ENCODE measurements at places on chromosomes 13 and 19.

GRCh38 chr13:46662690-46663089 is 109.7 kb downstream of the LRCH1 start:
- DNase-seq = no peak

DNA sequence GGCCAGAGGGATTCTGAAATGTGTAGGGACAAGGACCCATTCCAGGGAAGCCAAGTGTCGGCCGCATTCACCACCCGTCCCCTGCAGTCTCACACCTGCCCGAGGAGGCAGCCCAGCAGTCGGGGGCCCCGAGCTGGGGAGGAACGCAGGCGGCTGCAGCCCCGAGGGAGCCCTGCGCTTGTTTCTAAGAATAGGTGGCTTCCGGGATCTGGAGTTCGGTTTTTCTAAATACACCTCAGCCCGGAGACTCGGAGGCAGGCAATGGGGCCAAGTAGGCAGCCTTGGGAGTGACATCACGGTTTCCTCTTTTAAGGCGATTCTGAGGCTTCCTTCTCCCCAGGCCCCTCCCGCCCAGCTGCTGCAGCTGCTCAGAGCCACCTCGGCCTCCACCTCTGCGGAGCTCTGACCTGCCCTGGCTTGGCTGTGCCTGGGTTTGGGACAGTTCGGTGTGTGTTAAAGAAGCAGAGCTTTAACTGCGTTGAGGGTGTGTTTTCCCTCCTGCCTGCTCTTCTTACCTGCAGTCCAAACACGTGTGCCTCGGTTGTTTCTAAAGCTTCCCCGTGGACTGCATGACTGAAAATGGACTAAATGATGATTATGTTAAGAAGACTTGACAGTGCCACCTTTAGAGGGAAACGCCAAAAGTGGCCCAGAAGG is 80.5 kb downstream of the COL4A2 start:
- DNase-seq = peak; percentile 79

GRCh38 chr19:53865918-53866864 is 1.5 kb upstream of the MYADM start:
- DNase-seq = peak; percentile 63

DNA sequence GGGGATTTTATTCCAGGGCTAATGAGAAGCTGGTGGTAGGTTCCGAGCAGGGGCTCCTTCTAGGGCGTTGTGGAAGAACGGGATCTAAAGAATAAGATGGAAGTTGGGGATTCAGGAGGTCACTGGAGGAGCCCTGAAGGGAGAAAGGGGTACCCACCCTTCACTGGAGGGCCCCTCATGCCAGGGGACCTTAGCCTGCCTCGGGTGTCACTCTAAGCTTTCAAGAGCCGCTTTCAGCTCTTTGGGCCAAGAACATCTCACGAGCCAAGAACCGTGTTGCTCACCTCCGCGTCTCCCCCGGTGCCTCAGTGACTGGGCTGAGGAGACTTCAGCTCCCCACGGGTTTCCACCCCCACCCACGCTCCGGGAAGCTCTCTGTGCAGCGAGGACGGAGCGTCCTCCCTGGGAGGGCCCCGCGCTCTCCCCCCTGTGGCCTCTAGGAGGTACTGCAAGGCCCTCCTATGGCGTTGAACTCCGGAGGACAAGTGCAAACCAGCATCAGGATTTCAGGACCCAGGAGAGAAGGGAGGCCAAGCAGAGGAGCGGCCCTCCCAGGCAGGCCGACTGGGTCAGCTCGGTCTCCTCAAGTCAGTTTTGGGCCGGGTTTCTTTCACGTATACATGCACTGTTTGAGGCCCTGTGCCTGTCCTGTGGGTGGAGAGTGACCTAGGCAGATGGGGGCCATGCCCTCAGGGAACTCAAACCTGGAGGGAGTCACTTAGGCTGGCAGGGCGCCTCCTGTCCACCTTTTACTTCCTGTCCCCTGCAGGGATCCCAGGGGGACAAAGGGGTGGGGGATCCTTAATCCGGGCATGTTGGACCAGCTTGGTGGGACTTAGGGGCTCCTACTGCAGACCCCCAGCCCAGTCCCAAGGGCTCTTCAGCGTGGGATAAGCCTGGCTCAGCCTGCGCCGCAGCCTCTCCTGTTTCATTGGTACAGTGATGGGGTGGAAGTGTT is 5.1 kb upstream of the KRTDAP start:
- DNase-seq = peak; percentile 92

DNA sequence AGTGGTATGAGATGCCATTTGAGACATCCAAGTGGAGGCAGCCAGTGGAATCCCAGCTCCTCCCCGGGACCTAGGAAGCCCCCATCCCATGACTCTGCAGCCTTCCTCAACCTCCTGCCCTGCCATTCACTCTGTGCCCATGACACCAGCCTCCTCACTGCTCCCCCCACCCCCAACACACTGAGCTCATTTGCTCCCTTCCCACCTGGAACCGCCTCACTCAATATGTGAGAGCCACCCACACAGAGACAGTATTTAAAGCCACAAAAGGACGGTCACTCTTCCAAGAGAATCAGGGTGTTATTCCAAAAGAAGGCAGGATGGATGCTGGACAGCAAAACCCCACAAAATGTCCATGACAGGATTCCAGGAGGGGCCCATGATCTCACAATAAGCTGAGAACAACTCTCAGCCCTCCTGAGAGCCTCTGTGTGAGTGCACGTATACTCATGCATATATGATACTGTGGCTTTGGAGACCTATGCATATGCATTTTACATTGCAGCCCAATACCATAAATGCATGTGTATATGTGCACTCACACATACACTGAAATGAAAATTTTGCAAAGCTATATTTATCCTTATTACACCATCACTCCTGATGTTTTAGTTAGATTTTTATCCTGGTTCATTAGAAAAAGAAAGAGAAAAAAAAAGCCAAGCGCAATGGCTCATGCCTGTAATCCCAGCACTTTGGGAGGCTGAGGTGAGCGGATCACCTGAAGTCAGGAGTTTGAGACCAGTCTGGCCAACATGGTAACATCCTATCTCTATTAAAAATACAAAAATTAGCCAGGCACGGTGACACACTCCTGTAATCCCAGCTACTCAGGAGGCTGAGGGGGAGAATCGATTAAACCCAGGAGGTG is 10.8 kb upstream of the RANBP3 start:
- no peak for DNase-seq

DNA sequence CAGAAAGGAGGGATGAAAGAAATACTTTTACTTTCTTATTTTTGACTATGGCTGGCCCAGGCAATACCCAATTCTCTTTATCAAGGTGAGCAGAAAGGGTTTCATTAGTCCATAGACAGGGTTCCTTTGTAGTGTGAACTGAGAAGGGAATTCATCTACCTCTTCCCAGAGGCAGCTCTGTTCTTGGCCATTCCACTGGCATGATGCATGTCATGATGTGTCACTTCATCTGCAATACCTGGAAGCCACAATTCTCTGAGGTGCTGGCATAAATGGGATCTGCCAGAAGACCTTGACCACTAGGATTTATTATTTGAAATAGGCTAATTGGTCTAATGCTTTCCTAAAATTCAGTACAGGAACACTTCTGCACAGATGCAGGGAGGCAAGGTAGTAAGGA is 542.8 kb downstream of the RFC3 start:
- no peak for DNase-seq

GRCh38 chr19:39310558-39311311 is 9.9 kb downstream of the LRFN1 start:
- DNase-seq = no peak

DNA sequence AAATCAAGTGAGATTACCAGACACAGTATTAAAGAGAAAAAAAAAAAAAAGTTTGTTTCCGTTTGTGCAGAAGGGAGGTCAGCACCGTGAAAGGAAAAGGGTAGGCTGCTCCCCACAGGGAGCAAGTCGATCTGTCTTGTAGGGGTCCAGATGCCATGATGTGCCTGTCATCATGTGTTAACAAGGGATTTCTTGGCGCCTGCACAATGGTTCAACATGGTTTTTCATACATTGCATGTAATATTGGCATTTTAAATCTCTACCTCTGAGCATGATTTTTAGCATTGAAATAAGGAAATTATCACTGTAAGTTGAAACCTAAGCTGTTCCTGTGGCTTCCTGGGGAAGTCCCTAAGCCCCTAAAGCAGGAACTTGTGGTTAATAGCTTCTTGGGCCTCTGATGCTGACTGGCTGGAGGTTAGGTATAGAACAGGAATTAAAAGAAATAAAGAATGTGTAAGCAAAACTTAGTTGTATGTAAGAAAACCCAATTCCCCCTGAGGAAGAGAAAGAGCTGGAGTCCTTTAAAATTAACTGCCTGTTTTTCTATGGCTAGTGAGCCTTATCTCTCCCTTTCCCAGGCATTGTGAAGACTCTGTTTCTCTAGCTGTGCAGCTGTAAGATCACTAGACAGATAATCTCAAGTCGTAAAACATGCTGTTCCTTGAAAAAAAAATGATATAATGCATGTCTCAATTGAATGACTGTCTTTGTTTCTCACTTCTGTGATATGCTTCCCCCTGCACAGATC is 7.4 kb upstream of the FCGBP start:
- peak; percentile 51 for DNase-seq

- no peak for DNase-seq
These were observed 1636.8 kb downstream of the PCDH9 start for GRCh38 chr13:65593298-65593874.

DNA sequence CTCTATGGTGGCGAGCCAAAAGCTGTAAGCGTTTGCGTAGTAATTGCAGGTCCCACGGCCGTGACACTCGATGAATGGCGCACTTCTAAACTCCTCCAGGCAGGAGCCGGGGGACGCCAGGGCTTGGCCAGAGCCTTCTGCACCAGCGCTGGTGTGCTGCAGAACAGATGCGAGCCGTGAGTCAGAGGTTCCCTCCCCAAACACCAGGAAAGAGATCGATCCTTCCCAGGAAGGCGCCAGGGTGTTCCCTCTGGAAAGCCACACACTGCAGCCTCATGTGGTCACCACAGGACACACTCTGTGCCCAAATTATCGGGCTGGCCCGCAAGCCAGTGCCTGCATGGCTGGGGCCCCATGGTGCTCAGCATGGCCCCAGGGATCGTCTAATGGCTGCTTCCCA is 154.6 kb downstream of the COL4A1 start:
- no peak for DNase-seq

- no peak for DNase-seq
These were observed 173.1 kb downstream of the POU4F1 start for GRCh38 chr13:78430166-78430791.

- DNase-seq = no peak
These were observed 40.3 kb upstream of the UFM1 start for GRCh38 chr13:38309397-38309796.

DNA sequence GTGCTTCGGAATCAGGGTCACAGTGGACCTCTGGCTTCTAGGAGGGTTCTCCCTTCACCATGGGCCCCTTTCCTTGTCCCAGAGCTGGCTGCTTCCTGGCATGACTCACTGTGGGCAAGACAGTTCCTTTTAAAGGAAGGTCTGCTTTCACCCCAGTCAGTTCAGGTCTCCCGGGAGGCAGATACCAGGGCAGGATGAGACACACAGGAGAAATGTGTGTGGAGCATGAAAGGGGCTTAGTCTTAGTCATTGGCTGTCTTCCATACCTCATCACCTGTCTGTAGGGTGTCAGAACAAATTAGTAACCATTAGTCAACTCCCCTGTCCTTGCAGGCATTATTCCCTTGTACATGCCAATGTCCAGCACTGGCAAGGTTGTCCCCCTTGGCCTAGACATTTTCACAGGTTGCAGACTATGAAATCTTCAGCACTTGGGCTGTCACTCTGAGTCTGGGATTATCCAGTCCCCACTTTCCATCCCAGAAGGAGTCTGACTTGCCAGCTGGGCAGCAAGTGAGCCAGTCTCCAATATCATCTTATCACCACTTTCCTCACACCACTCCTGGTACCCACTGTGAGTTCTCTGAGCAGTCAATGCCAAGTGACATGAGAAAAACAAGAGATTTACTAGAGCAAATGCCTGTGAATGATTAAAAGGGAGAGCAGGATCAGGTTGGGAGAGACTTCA is 76.8 kb upstream of the MEDAG start:
- DNase-seq = no peak

DNA sequence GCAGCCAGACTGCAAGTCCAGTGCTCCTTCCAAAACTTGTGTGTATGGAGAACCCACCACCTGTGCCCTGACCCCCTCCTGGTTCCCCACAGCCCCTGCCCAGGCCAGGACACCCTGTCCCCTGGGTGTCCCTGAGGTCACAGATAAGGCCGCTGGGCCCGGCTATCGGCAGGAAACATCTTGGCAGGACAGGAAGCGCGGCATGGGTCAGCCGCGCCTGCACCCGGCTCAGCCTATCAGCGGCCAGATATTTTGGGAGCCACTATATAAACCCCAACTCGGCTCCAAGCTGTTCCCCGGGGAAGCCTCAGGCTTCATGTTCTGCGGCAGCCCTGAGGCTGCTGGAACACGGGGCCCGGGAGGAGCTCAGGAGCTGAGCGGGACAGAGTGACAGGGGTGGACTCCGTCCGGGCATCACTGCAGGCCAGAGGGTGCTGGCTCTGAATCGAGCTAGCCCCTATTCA is 60.8 kb downstream of the AP1M1 start:
- DNase-seq = no peak

- no peak for DNase-seq
These were observed 24.5 kb upstream of the SLC7A1 start for GRCh38 chr13:29619995-29620394.

DNA sequence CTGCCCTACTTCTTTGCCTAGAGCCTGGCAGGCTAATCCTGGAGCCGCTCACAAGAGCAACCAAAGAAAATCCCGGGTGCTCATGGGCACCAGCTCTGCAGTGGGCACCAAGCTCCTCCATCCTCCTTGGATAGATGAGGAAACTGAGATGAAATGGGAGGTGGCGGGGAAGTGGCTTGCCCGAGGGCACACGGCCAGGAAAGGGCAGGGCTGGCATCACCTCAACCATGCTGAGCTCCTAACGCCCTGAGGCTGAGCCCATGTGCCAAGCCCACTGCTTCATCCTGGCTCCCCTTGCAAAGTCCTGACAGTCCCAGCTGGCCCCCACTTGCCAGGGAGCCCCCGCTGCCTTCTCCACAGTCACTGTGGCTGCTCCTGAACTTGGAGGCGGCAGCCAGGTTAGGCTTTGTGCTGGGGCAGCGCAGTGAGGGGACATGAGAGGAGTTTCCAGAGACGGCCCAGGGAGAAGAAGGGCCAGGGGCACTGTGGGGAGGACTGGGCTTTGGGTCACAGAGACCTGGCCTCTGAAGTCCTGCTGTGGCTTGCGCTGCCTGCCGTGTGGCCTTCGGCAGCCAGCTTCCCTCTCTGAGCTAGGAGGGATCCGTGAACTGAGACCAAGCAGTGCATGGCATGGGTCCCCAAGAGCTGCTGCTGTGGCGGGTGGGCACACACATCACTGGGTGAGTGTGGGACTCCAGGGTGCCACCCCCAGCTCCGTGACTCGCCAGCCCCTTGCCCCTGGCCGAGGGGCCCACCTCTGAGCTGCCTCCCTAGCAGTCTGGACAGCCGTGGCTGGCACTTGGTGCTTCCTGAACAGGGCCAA is 17.5 kb downstream of the TMED1 start:
- DNase-seq = no peak

- DNase-seq = no peak
These were observed 4.4 kb downstream of the GAS6 start for GRCh38 chr13:113859311-113860050.

DNA sequence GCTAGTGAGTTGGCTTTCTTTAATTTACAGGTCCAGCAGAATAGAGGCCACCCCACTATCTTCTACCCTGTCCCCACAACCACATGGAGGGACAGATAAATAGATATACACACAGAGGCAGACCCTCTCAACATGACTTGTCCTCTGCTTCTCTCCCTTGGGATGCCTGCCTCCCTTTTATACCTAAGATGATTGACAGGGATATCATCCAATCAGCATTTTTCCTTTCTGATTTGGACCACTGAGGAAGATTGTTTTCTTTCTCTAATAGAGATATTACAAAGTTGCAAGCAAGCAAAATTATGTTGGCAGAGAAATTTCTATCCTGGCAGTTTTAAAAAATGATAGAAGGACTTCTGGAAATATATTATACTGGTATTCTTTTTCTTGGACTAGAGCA is 35.8 kb downstream of the STOML3 start:
- no peak for DNase-seq

- no peak for DNase-seq
These were observed 23.7 kb upstream of the SEMA6B start for GRCh38 chr19:4582980-4583842.

Measured in GM10248 (cell line).